ENCODE measurements at places on chromosomes 12 and 14.
A peak's percentile ranks its signal among the peaks of the same experiment; 100 is the strongest.

- no peak for DNase-seq
Observed at GRCh38 chr12:3771853-3772252, 18.9 kb upstream of the CRACR2A start.

DNA sequence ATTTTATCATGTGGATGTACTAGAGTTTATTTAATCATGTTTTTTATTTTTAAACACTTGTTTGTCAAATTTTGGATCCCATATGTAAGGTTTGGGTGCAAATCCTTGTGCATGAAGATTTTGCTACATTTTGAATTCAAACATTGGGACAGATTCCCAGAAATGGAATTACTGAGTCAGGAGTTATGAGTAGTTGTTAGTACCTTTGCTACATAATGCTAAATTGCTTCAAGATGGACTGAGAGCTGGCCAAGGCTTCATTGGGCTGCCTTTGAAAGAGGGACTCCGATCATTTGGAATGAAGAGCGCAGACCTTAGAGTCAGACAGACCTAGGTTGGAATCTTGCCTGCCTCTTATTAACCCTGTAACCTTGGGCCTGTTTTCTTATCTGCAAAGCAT is 154.9 kb upstream of the PWP1 start:
- DNase-seq, result no peak

DNA sequence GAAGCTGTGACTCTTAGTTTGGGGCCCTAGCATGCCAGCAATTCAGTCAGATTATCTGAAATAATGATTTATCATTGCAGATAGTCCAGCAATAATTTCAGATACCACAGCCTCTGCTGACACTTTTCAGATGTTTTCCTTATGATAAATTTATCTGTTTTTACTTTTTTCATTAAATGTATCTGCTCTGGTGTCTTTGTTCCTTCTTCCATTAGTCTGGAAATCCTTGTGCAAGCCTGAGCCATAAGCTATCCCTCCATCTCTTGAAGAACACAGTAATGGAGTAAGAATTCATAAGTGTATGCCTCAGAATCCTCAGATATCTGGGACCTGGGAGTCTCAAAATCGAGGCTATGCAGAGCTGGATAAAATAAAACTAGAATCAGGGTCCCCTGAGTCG is 146.4 kb upstream of the KRR1 start:
- DNase-seq, result no peak

DNA sequence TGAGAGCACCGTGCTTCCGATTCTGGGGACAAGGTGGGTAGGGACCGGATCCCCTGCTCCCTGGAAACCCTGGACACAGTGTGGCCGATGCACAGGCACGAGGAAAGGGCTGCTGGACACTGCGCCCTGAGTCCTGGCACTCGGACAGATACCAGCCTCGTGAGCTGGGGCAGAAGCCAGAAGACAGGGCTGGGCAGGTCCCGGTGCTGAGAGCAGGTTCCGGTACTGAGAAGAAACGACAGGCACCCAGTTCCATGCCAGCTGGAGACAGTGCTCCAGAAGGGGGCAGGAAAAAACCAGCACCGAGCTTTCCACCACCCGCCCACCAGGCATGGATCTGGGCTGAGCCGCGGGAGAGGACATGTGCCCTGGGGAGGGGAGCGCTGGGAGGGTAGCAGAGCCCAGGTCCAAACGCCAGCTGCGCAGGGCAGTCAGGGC is 6.5 kb downstream of the XRCC3 start:
- DNase-seq, result no peak

DNA sequence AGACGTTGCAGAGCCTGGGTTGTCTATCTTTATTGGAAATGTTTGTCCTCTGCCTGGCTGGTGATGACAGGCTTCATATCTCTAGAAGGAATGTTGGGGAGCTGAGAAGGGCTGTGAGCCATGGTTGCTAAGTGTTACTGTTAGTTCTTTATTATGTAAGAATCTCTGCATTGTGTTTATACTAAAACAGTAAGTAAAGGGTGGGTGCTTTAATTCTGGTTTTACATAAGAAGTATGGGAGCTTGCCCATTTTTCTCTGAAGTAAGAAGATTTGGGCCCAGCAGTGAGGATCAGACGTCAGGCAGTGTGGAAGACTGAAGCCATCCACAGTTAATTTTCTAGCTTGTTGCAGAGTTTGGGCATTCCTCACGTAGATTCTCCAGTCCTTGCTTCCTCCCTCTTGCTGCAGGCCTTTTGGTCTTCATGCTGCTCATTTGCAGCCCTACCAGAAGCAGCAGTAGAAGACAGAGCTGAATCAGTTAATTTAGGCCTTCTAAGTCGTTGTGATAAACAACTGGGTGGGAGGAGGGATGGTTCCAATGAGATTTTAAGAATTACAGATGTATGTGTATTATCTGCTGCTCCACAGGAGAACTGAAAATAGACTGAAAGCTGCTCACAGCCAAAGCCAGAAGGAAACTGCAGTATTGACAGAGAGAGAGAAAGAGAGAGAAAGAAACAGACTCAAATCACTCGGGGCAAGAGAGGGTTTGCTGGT is 21.4 kb downstream of the WNT5B start:
- no peak for DNase-seq

GRCh38 chr14:75568791-75569190 is 9.6 kb upstream of the FLVCR2 start:
- DNase-seq, result peak; percentile 70

GRCh38 chr14:54728700-54729527 is 162.0 kb downstream of the SAMD4A start:
- no peak for DNase-seq

- DNase-seq, result no peak
Observed at GRCh38 chr12:121022713-121023112, 6.4 kb upstream of the C12orf43 start.

GRCh38 chr14:72444701-72445100 is 449.2 kb downstream of the DPF3 start:
- DNase-seq, result no peak

DNA sequence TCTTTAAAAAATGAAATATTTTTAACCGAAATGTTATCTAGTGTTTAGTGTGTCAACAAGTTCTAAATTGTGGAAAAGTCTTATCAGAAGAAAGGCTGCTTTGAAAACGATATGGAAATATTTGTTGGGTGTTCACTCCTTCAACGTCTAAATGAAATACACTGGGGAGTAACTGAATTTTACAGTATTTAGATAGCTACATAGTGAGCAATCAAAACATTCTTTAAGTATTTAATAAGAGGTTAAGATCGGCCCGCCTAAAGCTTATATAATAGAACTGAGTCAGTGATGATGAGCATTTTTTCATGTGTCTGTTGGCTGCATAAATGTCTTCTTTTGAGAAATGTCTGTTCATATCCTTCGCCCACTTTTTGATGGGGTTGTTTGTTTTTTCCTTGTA is 228.3 kb downstream of the RAD51B start:
- no peak for DNase-seq

GRCh38 chr12:51253276-51253675 is 14.7 kb downstream of the DAZAP2 start:
- DNase-seq, result no peak

Measured in activated CD4-positive, alpha-beta T cell treated with anti-CD3 and anti-CD28 coated beads, Interleukin-2, Interleukin-6, amounts not matched to agents 100 ng/mL and 50 ng/mL, durations not matched to agents 16 hours and 8 hours (primary cell).